Activated T-helper 1 cell treated with anti-CD3 and anti-CD28 coated beads, Interleukin-2, amount 50 U/mL, for 16 hours (primary cell): ENCODE measurements at places on chromosomes 6 and 20.

DNA sequence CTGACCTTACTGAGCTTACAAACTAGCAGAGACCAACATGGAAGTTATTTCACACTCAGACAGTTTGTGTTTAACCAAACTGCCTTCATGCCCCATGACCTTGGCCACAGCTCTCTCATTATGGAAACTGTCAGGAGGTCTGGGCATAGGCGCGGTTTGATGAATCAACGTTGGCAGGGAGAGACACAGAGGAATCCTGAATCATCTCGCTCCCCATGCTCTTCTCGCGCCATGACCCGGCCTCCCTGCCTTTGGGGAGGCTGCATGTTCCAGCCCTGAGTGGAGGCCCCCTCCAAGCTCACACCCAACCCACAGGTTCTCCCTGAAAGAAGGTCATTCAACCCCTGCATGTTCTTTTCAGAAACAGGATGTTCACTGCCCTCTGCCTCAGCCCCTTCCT lies 15.9 kb upstream of the GDAP1L1 start:
- DNase-seq, result no peak

- DNase-seq, result no peak
These were observed 46.0 kb downstream of the TIAM2 start for GRCh38 chr6:155040901-155041650.

DNA sequence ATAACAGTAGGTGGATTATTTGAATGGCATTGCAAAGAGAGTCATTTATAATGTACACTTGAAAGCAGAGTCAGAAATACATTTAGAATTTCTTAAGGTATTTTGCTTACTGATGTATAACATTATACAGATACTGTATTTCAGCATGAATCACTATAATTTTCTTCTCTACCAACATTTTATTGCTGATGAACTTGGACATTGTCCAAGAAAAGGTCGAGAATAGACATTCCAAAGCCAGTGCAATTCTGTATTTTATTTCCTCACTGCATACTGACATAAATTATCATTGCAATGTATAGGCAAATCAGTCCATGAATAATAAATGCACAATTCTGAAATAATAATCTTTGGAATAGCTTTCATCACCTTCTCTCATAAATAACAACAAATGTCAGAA lies 1420.0 kb upstream of the EYS start:
- DNase-seq, result no peak

- DNase-seq, result no peak
These were observed 93.8 kb upstream of the RNF217 start for GRCh38 chr6:124868481-124868880.

- no peak for DNase-seq
These were observed 560.4 kb upstream of the SYNCRIP start for GRCh38 chr6:86203044-86203443.

DNA sequence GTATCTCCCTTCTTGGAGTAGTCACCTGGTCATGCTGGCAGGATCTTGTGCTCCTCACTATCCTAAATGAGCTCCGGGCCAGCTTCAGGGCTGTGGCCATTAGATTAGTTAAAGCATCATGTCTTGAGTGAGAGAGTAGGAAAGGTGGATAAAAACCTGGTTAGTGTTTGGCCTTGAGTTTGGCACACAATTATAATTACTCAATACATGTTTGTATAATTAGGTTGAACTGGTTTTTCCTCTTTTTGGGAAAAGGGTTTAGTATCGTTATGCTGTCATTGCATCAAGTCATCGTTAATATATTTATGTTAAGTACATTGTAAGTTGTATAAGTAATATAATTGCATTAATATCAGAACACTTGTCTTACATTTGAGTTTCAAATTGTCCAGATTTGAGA lies 126.3 kb downstream of the CDKAL1 start:
- no peak for DNase-seq

DNA sequence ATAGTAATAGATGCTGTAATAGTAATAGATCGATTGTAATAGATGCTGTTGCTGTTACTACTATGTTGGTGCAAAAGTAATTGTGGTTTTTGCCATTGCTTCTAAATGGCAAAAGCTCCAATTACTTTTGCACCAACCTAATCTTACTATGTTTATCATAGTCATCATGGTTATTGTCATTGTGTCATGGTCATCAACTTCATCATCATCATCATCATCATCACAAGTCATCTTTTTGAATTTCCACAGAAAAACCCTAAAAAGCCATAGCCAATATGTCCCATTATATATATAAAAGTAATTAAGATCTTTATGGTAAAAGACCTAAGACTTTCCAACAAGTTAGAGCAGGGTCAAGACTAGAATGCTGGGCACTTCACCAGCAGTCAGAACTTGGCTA lies 435.1 kb upstream of the MARCKS start:
- DNase-seq, result no peak

DNA sequence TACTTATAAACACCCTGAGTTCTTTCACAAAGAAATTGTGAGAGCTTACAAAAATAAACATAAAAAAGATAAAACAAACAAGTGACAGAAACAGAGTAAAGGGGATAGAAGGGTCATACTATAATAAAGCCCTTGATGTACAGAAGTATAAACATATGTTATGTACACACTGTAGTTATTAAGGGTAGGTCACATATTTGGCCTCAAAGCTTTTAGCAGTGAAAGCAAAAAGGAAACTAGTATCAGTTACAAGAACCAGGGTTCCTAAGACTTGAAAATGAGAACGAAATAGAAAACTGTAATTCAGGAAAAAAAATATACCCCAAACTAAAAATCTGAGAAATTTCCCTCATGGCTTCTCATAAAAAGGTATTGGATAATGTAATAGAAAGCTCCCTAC lies 380.6 kb downstream of the HDGFL1 start:
- DNase-seq, result no peak

- DNase-seq, result no peak
These were observed 121.1 kb downstream of the TRIM27 start for GRCh38 chr6:28802417-28803336.

DNA sequence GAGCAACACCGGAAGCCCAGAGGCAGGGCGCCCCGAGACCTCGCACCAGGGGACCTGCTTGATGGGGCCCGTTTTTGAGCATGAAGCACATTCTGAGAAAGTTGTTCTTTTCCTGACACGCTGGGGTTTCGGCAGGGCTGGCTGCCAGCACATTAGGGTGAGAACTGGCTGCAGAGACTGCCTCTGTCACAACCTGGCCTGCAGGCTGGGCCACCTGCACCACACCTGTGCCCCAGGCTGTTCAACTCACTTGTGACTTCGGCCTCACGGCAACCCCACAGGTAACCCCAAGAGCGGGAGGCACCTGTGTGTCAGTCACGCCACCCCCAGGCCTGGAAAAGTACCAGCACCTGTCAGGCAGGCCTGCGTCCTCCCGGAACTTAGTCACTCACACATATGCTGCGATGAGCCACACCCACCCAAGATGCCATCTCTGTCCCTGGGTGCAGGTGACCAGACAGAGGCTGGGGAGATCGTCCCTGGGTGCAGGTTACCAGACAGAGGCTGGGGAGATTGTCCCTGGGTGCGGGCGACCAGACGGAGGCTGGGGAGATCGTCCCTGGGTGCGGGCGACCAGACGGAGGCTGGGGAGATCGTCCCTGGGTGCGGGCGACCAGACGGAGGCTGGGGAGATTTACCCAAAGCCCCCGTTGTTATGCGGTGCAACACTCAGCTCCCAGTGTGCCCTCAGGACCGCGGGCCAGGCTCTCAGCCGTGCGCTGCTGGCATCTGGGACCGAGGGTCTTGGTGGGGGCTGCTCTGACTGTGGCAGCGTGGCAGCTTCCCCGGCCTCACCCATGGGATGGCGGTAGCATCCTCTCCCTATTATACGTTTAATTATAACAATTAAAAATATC lies 82.5 kb upstream of the BHLHE23 start:
- peak; percentile 3 for DNase-seq

GRCh38 chr6:159533568-159533967 lies 159.5 kb downstream of the SOD2 start:
- no peak for DNase-seq

DNA sequence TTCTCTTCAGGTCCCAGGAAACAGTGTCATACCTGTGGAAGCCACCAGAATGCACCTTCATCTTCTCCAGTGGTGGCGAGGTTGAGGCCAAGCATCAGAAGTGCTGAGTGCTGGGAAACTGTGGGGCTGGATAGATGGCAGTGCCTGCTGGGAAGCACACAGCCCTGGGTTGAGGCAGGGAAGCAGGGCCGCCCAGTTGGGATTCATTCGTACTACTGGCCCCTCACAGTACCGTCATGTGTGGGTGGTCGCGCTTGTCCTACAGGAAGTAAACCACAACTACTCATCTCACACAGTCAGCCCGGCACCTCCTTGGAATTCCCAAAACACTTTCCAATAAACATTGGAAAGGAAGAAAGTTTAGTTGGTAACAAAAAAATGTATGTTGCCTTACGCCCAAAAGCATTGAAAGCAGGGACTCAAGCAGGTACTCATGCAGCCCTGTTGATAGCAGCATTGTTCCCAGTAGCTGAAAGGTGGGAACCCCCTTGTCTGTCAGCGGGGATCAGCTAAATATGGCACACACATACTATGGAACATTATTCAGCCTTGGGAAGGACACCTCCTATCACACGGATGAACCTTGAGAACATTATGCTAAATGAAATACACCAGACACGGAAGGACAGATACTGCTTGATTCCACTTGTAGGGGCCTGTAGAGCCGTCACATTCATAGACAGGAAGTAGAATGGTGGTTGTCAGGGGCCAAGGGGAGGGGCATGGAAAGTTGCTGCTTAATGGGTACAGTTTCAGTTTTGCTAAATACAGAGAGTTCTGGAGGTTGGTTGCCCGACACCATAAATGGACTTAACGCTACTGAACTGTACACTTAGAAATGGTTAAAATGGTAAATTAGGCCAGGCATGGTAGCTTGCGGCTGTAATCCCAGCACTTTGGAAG lies 162.7 kb downstream of the MTHFD1L start:
- DNase-seq, result no peak

DNA sequence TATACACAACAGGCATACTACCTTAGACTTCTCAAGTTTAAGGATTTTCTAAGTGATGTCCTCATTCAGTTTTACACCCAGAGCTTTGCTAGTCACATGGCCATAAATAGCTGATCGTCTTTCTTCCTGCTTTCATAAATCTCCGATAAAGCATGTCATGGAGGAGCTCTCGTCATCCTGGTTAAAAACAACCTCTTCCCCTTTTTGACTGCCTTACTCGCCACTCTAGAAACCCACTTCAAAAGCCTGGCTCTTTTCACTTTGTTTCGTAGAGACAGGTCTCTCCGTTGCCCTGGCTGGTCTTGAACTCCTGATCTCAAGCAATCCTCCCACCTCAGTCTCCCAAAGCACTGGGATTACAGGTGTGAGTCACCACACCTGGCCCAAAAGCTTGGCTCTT lies 67.0 kb upstream of the SMIM29 start:
- no peak for DNase-seq

DNA sequence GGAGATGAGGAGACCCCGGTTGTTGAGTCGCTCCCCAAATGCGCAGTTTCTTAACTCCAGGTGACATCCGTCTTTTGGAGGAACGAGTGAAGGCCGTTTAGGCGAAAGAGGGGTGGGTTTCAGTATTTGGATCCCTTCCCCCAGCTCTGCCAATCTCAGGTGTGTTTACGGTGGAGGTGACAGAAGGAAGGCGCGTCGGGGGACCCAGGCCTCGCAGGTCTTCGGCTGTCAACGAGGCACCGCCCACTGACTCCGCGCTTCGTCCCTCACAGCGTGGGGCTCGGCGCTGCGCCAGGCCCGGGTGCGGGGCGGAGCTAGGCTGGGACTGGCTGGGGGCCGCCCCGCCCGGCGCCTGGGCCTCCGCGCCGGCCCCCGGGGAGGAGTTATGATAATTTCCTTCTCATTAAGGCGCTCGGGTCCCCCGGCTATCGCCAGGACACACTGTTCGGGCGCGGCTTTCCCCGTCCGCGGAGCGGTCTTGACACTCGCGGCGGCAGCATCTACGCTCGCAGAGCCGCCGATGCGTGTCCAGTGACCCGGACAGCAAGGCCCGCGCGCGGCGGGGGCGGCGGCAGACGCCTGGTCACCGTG lies at the start of gene TFAP2C:
TFAP2C (plus strand) TSS at position 434 of the 591 bp plus-strand sequence. CDS start 239 bp downstream, outside the sequence.
- DNase-seq, result no peak

- DNase-seq, result no peak
These were observed 10.0 kb upstream of the PACSIN1 start for GRCh38 chr6:34455831-34456230.

DNA sequence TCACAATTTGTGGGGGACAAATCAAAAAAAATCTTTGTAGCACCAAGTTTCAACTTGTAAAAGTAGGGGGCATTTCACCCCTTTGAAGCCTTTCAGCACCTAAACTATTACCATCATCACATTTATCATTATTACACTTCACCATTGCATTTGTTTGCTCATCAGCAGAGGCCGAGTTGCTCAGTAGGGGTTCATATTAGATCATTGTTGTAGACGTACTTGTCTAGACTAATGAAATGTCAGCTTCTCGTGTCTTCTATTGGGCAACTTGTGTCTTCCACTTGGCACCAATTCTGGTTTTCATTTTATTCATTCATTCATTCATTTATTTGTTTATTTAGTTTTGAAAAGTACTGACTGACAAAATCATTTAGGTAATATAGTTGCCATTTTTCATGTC lies 338.3 kb upstream of the KCNQ5 start:
- no peak for DNase-seq

DNA sequence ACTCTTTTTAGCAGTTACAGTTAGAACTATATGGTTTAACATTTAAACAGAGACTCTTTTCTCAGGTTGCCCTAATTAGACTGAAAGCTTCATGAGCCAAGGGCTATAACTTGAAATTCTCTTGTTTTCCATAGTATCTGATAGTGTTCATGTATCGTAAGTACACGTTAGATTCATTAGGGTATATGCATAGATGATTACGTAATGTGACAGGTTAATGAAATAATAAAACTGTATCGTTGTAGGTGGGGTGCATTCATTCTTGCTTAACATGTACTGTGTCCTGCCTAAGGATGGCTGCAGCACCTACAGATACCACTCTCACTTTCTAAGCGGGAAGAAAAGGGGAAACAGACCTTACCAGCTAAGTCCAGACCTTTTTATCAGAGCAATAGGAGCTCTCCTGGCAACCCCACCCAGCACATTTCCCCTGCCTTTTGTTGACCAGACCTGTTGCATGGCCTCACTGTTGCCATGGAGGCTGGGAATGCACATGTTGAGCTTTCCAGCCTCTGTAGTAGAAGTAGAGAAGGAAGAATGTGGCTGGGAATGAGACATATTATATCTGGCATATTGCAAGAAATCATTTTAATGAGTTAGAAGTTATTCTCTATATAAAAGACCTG lies 83.0 kb downstream of the MAP3K4 start:
- no peak for DNase-seq

- no peak for DNase-seq
These were observed 446.3 kb downstream of the PREX1 start for GRCh38 chr20:48381353-48382120.
